CD4-positive, alpha-beta T cell treated with Interferon alpha-2 for 1 hour (primary cell): ENCODE measurements at places on chromosomes 16 and 17.

- DNase-seq, result no peak
Observed at GRCh38 chr17:63685041-63685440, 14.9 kb downstream of the LIMD2 start.

DNA sequence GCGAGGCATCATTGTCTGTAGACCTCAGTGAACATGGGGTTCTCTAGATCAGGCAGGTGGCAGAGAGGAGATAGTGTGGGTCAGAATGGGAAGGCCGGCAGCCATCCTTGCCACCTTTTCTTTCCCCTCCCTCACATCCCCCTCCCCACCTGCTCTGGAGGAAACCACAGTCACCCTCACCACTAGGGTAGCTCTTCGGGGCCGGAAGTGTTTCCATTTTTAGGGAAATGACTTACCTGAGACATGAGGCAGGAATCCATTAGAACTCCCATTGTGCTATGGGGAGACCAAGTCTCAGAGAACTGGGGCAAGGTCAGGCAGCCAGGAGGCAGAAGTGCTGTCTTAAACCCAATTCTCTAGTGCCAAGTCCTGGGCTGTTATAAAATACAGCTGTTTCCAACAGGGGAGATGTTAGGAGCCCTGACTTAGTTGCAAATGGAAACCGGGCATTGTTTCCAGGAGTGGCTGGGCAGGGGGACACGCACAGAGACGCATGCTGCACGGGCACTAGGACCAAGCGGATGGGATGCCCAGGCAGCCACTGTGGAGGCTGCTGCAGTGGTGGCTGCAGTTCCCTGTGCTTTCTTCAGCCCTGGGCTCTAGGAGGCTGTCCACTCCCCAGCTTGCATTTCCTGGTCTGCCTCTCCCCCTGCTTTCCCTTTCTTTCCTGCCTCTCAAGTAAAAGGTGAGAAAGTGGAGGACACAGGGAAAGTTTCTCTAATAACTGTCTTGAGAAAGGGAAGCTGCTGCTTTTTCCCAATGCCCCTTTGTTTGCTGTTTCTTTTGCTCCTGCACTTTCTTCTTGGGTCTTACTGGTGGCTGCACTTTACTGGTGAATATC lies 2.8 kb downstream of the HAS3 start:
- DNase-seq, result no peak

DNA sequence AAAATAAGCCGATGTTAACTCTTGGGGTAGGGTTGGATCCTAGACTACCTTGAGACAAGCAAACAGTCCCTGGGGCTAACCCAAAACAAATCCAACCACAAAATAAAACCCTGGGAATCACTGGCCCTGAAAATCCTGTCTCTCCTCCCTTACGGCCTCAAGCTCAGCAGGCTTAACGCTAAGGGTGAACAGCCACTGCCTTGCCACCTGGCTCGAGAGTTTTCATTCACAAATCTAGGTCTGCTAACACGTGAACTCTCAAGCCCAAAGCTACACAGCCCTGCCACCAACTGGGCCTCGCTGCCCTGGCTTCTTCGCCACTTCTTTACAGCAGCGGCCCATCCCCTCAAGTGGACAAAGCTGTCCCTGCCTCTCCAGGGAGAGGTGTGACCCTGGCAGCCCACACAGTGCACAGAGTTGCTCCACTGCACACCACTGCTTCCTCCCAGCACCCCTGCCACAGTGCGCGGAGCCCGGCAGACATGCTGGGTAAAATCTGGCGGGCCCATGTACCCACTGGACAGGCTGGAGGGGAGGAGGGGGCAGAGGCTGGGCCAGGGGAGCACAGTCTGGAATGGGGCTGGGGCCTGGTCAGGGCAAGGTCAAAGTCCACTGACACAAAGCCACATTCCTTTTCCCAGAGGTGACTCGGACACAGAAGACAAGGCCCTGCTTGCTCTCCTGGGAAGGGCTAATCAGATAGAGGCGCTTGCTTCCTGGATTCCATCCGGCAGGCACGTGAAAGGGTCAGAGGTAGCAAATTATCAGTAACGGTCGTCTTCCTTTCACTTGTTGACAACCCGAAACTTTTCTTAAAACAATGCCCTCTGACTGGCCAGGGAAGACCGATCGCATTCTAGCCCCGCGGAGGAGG lies 996 bp downstream of the PCYT2 start:
- DNase-seq, result no peak

GRCh38 chr16:9836118-9836736 lies 346.0 kb downstream of the GRIN2A start:
- no peak for DNase-seq

- no peak for DNase-seq
Observed at GRCh38 chr17:44922746-44923470, 7.6 kb upstream of the GFAP start.

GRCh38 chr16:23362460-23363317 lies 60.6 kb downstream of the SCNN1B start:
- DNase-seq, result no peak

- peak; percentile 4 for DNase-seq
Observed at GRCh38 chr17:15262291-15263205, 2.6 kb downstream of the PMP22 start.

DNA sequence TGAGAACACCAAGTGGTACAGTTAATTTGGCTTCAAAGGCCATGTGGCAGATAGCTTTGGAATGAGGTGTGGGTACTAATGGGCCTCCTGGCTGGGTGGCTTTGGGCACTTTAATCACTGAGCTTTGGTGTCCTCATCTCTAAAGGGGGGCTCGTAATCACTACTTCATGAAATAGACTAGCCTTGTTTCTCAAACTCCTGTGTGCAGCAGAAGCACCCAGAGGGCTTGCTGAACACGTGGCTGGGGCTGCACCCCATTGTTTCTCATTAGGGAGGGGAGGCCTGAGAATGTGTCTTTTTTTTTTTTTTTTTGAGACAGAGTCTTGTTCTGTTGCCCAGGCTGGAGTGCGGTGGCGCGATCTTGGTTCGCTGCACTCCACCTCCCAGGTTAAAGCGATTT lies 5.8 kb downstream of the EPN2 start:
- DNase-seq, result no peak

- DNase-seq, result no peak
Observed at GRCh38 chr16:9357829-9358228, 266.4 kb downstream of the HAPSTR1 start.

DNA sequence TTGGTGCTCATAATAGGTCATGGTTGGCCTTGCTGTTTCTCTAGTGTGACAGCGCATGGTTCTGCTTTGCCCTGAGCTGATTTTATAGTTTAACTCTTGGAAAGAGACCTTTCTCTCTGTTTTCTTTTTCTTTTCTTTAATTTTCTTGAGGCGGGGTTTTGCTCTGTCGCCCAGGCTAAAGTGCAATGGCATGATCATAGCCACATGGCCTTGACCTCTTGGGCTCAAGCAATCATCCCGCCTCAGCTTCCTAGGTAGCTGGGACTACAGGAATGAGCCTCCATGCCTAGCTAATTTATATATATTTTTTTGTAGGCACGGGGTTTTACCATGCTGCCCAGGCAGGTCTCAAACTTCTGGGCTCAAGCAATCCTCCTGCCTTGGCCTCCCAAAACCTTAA lies 80.4 kb upstream of the DNAJA2 start:
- no peak for DNase-seq

- no peak for DNase-seq
Observed at GRCh38 chr17:41060052-41060604, at the start of gene KRTAP2-3. Gene KRTAP2-3 (minus strand): TSS chr17:41060114. CDS start chr17:41060050, 64 bp downstream.

- DNase-seq, result no peak
Observed at GRCh38 chr17:19341641-19342610, 20.6 kb downstream of the B9D1 start.

- DNase-seq, result no peak
Observed at GRCh38 chr17:57495771-57496170, 239.4 kb downstream of the MSI2 start.

DNA sequence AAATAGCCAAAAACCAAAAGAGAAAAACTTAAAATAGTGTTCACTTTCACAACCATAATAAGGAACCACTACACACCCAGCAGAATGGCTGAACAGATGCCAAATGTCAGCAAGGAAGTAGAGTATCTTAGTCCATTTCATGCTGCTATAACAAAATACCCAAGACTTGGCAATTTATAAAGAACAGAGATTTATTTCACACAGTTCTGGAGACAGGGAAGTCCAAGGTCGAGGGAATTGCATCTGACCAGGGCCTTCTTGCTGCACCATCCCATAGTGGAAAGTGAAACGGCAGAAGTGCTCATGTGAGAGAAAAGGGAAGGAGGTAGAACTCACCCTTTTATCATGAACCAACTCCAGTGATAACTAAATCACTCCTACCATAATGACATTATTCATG lies 33.8 kb upstream of the CCL22 start:
- no peak for DNase-seq

GRCh38 chr17:41882756-41883155 lies 17.5 kb upstream of the KLHL11 start:
- no peak for DNase-seq

DNA sequence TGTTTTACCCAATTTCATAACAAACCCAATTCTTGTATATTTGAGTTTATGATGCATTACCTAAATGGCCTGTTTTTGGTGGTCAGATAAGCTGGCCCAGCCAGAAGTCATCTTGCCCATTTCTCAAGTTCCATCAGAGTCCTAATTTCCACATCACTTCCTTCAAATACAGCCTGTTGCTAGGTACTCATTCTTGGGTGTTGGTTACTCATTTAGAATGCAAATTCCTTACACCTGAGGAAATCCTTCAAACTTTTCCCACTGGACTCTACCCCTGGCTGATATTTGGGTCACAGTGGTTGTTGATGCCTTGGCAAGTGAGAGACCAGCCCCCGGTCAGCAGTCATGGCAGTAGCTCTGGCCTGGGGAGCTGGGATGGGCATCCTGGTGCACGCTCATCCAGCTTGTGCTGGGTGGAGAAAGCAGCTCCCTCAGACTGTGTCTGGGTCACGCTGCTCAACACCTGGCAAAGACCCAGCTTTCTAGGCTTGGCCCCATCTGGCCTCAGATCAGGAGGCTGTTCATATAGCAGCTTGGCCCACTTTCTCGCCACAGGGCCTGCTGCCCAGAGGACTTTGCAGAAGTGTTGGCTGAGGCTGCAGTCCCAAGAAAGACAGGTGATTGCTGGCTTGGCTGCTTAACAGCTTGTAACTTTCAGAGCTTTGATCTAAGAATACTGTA lies 25.8 kb downstream of the WSB1 start:
- DNase-seq, result no peak

- DNase-seq, result no peak
Observed at GRCh38 chr16:30965436-30965835, 7.9 kb downstream of the SETD1A start.

DNA sequence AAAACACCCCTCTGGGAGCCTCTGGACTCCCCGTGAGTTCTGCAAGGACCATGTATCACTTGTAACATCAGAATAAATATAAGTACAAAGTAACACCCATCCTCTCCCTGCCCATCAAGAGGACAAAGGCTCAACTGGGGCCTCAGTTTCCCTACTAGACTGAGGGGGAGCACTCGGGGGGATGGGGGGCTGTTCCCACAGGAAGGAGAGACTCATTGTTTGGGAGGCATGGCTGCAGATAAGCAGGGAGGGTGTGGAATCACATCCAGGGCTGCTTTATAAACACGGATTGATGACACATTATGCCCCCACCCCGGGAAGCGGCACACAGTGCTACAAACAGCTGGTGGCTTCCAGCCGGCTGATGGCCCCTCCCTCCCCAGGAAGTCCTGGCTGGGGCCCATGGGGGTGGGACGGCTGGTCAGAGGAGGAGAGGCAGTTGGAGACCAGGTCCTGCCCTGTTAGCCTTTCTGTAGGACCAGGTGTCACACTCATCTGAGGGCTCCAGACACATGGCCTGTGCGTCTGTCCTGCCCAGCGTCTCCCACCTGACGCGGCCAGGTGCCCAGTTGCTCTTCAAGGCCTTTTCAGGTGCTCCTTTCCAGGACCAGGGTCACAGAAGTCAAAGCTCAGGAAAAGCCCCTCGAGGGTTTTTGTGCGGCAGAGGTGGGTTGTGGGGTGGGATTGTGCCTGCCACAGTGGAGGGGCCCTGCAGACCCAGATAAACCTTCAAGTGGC lies 1.3 kb upstream of the MPG start:
- DNase-seq, result no peak

GRCh38 chr17:46038414-46038813 lies 39.4 kb downstream of the STH start:
- no peak for DNase-seq

DNA sequence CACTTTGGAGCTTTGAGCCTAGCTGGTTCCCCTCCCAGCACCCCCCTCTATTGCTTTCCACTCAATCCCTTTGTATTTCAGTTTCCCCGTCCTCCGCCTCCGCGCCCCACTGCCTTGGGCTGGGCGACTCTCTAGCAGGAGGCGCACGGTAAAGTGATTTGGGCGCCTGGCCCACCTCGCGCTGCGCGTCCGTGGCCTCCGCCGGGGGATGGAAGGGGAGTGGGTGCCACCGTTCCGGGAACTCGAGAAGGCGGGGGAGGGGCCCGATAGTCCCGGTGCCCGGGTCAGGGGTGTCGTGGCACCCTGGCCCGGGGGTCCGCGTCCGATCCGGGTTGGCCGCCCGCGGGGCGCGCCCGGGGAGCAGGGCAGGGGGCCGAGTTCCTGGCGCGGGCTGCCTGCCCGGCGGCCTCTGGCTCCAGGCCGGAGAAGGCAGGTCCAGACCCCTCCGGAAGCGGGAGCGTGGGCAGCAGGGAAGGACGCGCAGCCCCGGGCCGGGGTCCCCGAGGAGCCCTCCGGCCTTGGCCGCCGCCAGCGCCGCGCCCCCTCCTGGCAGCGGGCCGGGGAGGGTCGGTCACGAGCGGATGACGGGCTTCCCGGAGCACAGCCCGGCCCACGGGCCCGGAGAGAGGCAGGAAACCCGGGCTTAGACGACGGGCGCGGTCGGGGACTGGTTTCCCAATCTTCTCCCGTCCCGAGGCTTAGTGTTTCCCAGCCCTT lies 15.8 kb downstream of the MEOX1 start:
- no peak for DNase-seq

- peak; percentile 43 for DNase-seq
Observed at GRCh38 chr17:46035112-46035818, 36.2 kb downstream of the STH start.

DNA sequence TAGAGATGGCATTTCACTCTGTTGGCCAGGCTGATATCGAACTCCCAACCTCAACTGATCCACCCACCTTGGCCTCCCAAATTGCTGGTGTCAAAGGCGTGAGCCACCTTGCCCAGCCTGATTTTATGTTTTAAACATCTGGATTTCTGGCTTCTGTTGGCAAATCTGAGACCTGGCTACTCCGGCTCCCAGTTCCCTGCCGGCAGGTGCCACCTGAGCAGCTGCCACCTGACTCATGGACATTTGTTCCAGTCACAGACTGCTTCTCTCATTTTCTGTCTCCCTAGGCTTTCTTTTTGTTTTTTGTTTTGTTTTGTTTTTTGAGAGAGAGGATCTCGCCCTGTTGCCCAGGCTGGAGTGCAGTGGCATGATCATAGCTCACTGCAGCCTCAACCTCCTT lies 9.6 kb downstream of the PMM2 start:
- no peak for DNase-seq
